ELF-1 (cell line): ENCODE measurements at places on chromosomes 7 and 10.

- no peak for DNase-seq
Observed at GRCh38 chr10:76874176-76874575, 763.4 kb downstream of the KCNMA1 start.

DNA sequence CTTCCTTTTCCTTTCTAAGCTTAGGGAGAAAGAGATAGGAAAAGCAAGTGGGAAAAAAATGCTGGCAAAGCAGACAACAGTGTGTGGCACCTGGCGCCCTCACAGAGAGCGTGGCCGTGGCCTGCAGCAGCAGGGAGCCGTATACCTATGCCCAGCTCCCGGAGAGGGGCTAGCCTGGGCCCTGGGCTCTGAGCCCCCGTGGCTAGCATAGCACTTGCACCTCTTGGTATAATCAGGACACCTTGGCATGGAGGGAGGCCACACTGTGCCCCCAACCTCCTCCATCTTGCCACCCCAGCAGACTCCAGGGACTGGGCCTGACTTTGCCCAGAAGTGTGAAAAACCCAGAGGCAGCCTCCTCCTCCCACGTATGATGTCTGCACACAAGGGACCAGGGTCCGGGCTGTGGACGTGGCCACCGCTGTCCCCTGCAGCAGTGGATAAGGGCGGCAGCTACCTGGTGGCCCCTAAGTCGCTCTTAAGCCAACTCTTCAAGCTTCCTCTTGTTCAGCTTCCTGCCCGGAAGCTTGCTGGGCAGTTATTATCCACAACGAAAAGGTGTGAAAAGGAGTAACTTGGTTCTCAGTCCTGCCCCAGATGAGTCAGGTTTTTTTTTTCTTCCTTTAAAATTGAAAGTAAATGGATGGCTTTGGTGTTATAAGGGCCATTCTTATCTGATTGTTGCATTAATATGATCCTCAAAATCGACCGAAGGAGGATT is 249.1 kb upstream of the PITRM1 start:
- no peak for DNase-seq

DNA sequence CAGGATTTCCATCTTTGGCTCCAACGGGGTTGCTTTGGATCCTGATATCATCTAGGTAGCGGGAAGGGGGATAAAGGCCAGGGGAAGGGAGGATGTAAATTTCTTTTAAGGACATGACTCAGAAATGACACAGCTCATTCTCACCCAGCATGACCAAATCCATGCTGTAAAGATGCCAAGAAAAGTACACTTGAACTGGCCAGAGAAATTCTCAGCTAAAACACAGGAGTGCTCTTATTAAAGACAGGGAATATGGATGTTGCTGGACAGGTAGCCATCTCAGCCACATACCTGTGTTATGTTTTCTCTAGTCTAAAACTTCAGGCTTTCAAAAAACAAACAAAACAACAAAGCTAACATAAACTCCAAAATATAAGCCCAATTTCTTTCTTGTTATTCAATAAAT is 68.3 kb downstream of the NAMPT start:
- no peak for DNase-seq

DNA sequence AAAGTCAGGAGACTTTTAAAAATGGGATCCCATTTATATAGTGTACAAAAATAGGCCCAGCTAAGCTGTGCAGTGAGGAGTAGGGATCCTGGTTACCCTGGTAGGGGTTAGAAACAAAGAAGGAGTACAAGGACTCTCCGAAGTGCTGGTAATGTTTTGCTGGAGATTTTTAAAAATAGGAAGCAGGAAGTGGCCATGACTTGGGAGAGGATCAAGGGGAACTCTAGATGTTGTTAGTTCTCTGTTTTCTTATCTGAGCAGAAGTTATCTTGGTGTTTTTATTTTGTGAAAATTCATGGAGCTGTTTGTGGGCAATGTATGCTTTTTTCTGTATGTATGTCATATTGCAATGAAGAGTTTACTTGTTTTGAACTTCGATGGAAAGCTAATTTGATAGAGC is 373.9 kb downstream of the SFMBT2 start:
- DNase-seq, result no peak

DNA sequence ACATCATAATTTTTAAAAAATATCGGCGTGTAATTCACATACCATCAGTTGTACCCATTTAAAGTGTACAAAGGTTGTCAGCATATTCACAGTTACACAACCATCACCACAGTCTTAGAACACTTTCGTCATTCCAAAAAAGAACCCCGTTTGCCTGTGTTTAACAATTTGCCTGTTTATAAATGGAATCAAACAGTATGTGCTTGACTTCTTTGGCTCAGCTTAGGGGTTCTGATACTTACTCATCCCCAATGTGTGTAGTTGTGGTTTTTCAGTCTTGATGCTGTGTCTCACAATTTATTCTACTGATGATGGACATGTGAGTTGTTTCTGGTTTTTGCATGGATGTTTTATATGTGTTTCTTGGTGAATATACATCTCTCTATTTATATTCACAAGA is 50.0 kb downstream of the PRPF18 start:
- DNase-seq, result no peak

GRCh38 chr10:51001587-51001986 is 72.7 kb upstream of the PRKG1 start:
- DNase-seq, result no peak

DNA sequence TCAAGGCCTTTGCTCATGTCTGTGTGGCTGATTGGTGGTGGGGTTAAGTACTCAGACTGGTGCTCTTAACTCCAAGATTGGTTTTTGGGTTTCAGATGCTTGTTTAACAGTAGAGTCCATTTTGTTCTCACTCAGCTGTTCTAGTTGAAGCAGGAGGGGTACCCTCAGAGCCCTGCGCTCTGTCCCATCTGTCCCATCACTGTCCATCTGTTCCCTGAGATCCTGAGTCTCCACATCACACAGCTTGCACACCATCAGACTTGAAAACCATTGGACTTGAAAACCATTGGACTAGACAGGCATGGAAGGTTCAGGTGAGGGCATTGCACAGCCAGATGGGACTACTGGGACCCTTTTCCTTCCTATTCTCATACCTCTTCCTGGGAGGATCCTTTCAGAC is 39.3 kb downstream of the TMEM178B start:
- DNase-seq, result no peak

- DNase-seq, result no peak
Observed at GRCh38 chr7:124489082-124489819, 276.3 kb downstream of the GPR37 start.

GRCh38 chr7:16083931-16084330 is 337.4 kb downstream of the CRPPA start:
- DNase-seq, result no peak

DNA sequence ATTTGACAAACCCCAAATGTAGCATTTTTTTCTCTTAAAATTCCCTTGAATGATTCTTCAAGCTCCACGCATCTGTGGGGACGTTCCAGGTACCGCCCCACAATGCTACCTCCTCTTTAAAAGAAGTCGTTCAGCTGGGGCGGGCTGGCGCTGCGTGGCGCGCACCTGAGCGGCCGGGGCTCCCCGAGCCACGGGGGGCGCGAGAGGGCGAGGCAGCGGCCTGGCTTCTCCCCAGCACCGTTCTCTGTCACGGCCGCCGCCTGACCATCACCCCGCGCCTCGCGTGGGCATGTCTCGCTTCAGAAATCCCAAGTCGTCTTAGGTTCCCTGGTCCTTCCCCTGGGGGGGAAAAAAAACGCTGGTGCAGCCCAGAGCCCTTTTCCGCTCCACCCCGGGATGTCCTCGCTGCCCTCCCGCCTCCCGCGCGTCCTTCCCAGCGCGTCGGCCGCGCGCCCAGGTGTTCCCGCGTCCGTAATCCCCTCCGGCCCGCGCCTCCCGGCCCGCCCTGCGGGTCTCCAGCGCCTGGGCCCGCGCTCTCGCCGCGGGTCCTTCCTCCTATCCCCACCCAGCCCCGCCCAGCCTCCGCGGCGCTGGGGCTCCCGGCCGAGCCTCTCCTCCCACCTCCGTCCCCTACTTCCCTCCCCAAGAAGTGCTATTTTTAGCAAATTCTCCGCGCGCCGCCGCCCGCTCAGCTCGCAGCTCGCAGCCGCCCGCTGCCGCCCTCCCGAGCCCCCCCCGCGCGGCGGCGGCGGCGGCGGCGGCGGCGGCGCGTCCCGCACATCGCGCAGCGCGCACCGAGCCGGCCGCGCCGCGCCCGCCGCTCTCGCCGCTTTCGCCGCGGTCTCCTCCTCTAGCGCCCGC is 58.7 kb upstream of the PRPS1L1 start:
- peak; percentile 24 for DNase-seq

GRCh38 chr10:3527869-3528268 is 257.1 kb downstream of the KLF6 start:
- no peak for DNase-seq

DNA sequence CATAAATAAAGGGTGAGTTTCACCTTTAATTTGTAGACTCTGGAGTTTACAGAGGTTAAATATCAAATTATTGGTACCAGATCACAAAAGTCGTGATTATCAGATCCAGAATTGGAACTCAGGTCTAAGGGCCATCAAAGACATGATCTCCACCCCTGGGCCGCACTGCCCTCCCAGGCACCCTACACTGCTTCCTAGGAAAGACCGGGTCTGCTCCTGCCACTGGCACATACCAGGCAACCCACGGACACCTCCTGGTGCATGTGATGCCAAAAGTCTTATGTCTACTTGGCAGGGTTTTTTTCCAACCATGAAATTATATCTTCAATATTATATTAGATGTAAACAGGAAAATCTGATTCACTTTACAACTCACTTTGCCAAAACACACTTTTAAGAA is 452.8 kb downstream of the PTPRN2 start:
- no peak for DNase-seq

- no peak for DNase-seq
Observed at GRCh38 chr7:74324531-74325209, 35.5 kb downstream of the CLIP2 start.

GRCh38 chr7:91033574-91033973 is 230.7 kb upstream of the FZD1 start:
- DNase-seq, result no peak

DNA sequence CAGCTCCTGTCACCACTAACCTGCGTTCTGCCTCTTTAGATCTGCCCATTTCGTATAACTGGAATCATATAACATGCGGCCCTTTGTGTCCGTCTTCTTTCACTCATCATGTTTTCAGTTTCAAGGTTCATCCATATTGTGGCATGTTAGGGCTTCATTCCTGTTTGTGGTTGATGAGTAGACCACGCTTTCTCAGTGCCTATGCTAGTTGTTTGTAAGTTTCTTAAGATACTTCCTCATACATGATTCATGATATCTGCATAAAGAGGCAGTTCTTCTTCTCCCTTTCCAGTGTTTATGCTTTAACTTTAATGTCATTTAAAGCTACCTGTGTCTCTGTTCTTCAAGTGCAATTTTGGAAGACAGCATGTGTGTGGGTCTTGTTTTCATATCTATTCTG is 79.5 kb upstream of the FAM20C start:
- no peak for DNase-seq

DNA sequence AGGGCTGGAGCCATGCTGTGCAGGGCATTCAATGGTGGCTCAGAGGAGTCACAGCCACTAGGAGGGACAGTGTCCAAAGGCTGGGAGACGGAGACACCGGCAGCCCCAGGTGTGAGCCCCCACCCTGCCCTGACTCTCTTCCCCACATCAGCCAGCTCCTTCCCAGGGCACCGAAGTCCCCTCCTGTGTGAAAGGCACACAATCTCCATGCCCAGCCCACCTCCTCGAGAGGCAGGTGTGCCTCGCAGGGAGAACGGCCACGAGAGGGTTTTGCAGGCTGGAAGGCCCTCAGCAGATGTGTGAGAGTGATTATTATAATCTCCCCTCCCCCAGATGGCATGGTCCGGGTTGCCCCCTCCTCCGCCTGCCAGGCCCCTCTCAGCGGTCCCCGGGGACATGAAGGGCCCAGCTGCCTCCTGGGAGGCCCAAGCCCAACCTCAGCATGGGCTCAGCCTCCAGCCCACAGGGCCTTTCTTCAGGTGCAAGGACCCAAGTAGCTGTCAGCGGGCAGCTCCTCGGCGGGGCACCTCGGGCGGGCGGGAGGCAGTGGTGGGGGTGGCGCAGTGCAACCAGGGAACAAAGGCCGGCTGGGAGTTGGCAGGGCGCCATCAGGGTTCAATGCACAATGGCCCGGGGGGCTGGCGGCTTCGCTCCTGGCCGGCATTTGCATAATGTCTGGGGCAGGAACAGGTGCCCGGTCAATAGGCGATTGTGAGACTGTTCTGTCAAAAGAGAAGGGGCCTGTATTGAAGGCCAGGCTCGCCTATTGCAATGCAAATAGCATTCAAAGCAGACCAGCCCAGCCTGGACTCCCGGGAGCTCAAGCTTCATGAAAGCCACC is 155.3 kb upstream of the ZMIZ1 start:
- DNase-seq, result peak; percentile 91

- DNase-seq, result no peak
Observed at GRCh38 chr7:132609222-132609621, 33.0 kb upstream of the PLXNA4 start.

GRCh38 chr7:106273009-106273668 is 11.6 kb downstream of the NAMPT start:
- no peak for DNase-seq

GRCh38 chr7:108716783-108717182 is 147.1 kb downstream of the DNAJB9 start:
- no peak for DNase-seq

DNA sequence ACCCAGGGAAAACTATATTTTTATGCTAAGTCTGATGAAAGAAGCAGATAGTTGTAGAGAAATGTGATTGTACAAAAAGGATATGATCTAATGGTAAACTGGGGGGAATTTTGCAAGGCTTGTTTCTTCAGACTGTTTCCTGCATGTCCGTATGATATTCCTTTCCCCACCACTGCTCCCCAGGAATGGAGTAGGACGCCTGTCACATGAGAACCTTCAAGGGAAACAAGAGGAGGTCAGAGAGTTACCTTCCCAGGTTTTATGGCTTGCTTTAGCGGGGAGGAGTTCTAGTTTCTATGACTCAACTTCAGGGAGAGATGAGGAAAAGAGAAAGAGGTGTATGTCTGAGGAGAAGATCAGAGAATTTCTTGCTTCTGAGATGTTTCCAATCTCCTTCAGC is 16.4 kb upstream of the ITPRID1 start:
- DNase-seq, result no peak

GRCh38 chr10:10797513-10797912 is 220.2 kb upstream of the CELF2 start:
- no peak for DNase-seq

DNA sequence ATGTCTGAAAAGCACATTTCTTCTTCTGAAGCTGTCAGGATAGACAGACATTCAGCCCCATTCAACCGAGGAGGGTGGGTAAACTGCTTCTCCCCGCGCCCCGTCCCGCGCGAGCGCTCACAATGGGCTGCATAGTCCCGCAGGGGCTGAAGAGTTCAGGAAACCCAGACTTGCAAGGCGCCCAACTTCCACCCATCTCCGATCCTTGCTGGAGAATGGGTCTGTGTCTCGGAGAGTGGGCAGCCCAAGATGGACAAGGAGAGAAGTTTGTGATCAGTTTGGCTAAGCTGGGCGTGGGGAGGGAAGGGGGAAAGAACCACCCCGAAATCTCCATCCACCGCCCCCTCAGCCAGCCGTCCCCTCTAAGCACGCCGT is 686 bp downstream of the AASS start:
- peak; percentile 59 for DNase-seq

- no peak for DNase-seq
Observed at GRCh38 chr10:116143673-116144222, 129.3 kb downstream of the GFRA1 start.
